ENCODE measurements at places on chromosomes 16 and 17.

- no peak for DNase-seq
Measured at GRCh38 chr17:44922746-44923470, 7.6 kb upstream of the GFAP start.

GRCh38 chr16:57755726-57756423, 20.3 kb downstream of the KATNB1 start:
- DNase-seq, result no peak

GRCh38 chr17:10032118-10032852, 127.2 kb upstream of the RCVRN start:
- DNase-seq, result no peak

DNA sequence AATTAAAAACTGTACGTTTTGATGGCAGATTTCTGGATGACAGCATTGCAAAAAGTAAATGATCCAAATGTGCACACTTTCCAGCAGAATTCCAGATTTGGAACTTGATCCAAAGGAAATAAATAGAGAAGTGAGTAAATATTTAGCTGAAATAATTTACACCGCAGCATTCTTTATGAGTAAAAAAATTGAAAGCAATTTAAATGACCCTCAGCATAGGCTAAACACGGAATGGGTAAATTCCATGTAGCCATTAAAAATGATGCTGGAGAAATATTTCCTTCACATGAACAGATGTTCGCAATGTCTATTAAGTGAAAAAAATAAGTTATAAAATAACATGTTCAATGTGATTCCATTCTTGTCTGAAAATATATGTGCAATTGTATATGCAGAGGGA, 424.8 kb downstream of the HS3ST3B1 start:
- DNase-seq, result no peak

- DNase-seq, result peak; percentile 33
Measured at GRCh38 chr16:56257666-56258342, 66.5 kb downstream of the GNAO1 start.

DNA sequence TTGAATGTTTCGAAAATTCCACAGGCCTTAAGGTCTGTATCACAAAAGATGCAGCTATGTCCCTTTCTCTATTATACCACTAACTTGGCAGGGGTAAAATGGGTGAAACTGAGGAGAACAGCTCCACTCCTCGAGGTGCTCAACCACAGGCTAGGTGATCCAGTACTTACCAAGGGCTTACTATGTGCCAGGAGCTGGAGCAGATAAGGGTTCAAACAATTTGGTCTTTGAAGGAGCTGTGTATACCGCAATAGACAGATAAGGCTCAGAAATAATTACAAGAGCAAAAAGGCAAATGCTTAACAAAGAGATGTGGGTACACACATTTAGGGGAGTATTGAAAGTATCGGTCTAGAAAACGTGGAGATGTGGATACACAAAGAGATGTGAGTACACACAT, 1.5 kb downstream of the XPO6 start:
- DNase-seq, result no peak

DNA sequence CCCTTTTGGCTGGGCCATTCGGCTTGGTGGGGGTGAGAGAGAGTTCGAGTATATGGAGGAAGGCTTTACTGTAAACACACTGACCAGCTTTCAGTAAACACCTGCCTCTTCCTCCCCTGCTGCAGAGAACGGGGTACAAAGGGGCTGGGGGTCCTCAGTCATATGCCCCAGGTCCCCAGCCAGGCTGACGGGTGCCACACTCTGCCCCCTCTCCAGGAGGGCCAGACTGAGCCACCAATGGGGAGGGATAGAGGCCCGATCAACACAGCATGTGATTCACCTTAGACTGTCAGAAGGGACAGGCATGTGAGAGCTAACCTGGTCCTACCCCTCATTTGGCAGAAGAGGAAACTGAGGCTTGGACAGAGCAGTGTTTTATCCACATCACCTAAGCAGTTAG, 13.0 kb downstream of the NHERF1 start:
- no peak for DNase-seq

DNA sequence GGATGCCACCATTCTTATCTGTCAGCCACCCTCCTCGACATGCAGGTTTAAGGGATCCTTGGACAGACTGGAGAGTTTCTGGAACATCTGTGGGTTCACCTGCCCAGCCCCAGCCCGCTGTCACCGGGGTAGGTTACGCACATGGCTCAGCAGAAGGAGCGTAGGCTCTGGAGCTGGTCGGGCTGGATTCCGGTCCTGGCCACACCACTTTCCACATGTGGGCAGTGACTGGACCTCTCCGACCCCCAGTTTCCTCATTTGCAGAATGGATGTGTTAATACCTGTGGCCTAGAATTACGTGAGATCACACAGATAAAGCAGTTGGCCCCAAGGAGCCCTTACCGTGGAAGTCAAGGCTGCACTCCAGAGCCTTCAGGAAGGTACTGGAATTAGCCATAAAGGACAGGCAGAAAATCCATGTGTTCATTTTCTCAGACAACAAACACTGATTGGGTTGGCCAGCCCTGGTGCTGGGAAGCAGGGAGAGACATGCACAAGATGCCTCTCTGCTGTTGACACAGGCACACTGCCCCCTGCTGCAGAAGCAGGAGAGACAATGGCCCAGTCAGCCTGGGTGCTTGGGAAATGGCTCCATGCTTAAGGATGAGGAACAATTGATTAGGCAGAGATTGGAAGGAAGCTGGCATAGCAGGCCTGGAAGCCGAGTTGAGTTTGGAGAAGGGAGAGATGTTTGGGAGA, 58.8 kb downstream of the SF3B3 start:
- no peak for DNase-seq

DNA sequence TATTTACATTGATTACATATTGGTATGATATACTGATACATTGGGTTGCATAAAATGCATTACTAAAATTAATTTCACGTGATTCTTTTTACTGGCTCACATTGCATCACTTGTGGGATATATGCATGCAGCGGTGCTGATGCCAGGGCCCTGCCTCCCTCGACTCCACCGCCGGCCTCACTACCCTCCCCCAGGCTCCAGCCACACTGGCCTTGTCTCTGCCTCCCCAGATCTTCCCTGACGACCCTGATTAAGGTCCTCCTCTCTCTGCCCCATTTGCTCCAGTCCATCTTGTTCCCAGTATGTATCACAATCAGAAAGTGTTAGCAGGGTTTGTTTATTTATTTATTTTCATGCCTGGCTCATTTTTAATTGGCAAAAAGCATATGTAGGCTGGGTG, 306.8 kb downstream of the FOXL1 start:
- no peak for DNase-seq

GRCh38 chr17:70181376-70181775, 12.0 kb downstream of the KCNJ2 start:
- peak; percentile 40 for DNase-seq

GRCh38 chr17:65271296-65271695, 134.1 kb downstream of the RGS9 start:
- DNase-seq, result no peak

- peak; percentile 65 for DNase-seq
Measured at GRCh38 chr16:88455610-88456355, 2.7 kb downstream of the ZFPM1 start.

DNA sequence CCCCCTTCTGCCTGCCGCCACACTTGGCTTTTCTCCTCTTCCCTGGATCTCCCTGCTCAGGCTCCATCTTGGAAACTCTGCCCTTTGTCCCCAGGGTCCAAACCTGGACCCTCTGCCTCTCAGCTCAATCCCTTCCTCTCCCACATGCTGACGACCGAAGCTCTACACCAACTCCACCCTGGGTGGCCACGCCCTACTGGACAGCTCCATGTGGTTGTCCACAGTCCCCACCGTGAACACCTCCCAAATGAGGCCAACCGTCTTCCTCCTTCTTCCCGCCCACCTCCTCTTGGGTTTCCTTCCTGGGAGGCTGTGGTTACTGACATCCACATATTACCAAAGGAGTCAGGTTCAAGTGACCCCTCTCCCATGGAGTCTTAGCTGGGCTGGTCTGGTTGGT, 22.6 kb upstream of the MLKL start:
- DNase-seq, result no peak

GRCh38 chr16:4193920-4194319, 48.0 kb downstream of the SRL start:
- DNase-seq, result no peak

Measured in NCI-H2171 treated with DMSO at 0.1 percent for 48 hours (cell line).